ENCODE measurements at places on chromosomes 1 and 21.

DNA sequence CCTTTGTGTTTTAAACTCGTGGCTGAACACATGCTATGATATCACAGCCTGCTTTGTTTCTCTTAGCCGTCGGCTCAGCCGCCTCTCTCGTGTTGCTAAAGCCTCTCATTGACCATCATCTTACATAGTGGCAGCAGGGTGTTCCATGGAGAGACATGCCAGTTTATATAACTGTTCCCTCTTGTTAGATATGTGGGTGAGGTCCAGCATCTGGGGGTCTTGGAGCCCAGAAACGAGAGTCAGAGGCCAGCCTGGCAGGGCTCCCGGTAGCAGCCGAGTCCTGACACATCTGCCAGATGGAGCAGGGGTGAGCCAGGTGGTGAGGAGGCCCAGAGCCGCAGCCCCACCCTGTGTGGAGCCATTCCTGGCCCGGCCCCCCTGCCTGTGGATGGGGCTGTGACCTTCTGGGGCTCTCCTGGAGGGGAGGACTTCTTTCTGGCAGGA lies 11.9 kb downstream of the PODN start:
- no peak for DNase-seq

GRCh38 chr1:153779781-153780541 lies 4.8 kb downstream of the SLC27A3 start:
- no peak for DNase-seq

- DNase-seq, result peak; percentile 16
These were observed 110.4 kb downstream of the PPIAL4G start for GRCh38 chr1:148372731-148373130.

- no peak for DNase-seq
These were observed 24.2 kb downstream of the ENO1 start for GRCh38 chr1:8854240-8854639.

DNA sequence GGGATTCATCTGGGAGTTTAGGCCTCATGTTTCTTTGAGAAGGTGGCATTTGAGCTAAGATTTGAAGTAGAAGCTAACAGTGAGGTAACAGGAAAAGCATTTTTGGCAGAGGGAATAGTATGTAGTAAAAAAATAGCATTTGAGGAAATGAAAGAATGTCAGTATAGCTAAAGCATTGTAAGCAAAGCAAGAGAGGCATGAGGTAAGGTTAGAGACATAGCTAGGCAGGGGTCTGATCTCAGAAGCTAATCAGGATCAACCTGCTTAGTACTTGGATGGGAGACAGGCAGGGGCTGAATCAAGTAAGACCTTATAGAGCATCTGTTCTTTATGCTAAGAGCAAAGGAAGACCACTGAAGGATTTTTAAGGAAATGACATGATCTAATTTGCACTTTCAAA lies 4.0 kb downstream of the POLR3C start:
- DNase-seq, result no peak

- DNase-seq, result no peak
These were observed 469.6 kb downstream of the NPHP4 start for GRCh38 chr1:5522531-5523145.

- DNase-seq, result no peak
These were observed 44.4 kb downstream of the COLGALT2 start for GRCh38 chr1:183993132-183993531.

- DNase-seq, result no peak
These were observed 28.0 kb upstream of the SFPQ start for GRCh38 chr1:35220976-35221375.

GRCh38 chr1:234605983-234606783 lies 3.8 kb downstream of the IRF2BP2 start:
- DNase-seq, result no peak

- DNase-seq, result no peak
These were observed 29.0 kb upstream of the NTPCR start for GRCh38 chr1:232921381-232921780.

GRCh38 chr1:112247961-112248360 lies 148.1 kb upstream of the CTTNBP2NL start:
- DNase-seq, result no peak

DNA sequence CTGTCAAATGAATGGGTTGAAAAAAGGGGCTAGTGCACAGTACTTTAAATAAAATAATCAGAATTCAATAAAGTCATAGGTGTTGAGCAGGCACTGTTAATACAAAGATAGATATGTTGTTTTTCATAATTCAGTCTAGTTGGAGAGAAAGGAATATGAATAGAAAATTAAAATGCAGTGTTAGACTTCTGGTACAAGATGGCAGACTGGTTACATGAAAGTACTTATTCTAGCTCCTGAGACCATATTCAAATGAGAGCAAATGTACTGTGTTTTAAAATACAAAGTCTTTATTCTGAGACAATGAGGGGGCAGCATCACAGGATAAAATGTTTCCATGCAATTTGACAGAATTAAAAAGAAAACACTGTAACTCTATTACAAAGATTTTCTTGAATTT lies 542.1 kb downstream of the COL11A1 start:
- DNase-seq, result no peak

DNA sequence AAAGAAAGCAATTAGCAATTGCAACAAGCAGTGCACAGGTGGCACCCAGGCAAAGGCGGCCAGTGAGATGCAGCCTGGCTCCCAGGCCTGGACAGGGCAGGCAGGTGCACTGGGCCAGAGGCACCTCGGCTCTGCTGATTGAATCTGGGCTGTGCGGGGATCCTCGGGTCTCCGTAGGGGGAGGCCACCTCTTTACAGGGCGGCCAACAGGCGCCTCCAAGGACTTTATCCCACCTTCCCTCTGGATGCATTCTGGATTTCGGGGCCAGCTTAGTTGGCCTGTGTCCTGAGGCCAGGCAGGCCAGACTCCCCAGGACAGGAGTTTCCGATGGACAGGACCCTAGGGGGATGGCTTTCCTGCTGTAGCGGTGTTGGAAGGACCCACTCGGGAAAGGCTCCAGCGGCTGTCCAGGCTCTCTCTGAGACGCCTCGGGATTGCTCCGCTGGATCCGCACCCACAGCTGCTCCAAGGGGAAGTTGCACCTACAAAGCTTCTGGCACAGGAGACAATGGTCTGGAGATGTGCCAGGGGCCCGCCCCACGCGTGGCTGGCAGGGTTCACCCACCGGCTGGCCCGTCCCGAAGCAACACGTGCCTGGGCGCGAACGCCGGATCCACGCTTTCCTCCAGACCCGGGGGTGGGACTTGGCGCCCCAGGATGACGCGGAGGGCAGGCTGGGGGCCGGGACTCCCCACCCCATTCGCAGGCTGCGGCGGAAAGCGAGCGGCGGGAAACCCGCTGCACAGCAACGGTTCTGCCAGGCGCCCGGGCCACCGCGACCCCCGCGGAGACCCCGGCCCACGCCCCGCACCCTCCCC lies 810 bp downstream of the SLC19A1 start:
- DNase-seq, result peak; percentile 67

DNA sequence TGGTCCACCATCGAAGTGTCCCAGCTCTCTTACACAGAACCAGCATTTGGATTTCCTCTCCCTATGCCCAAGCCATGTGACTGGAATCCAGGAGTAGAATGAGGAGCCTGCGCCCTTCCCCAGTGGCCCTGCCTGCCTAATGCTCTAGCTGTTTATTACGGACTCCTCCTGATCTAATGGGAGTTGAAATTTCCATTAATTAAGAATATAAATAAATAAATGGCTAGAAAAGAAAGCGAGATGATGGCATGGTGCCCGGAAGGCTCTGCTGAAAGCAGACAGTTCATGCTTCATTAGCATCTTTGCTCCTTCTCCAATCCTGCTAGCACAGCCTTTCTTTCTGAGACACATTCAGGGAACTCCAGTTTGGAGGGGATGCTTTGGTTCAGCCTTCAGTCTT lies 216.2 kb downstream of the SEC16B start:
- DNase-seq, result no peak

DNA sequence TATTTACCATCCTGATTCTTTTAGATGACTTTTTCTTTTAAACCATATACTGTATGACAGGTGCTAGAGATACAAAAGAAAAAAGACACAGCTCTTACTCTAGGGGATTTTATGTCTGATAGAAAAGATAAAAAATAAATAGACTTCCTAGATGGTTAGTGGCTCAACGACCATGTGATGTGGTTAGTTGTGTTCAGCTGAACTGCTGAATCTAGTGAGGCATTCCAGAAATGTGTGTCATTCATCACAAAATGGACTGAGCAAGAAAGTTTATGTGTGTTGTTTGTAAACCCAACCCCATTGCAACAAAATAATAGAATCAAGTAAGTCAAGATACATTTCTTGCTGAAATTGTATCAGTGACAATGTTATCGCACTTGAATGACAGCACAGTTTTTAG lies 205.8 kb upstream of the LYPLAL1 start:
- DNase-seq, result no peak

- DNase-seq, result no peak
These were observed 14.9 kb upstream of the MGST3 start for GRCh38 chr1:165616054-165616612.

- DNase-seq, result no peak
These were observed 52.9 kb downstream of the ACBD3 start for GRCh38 chr1:226133504-226134123.

DNA sequence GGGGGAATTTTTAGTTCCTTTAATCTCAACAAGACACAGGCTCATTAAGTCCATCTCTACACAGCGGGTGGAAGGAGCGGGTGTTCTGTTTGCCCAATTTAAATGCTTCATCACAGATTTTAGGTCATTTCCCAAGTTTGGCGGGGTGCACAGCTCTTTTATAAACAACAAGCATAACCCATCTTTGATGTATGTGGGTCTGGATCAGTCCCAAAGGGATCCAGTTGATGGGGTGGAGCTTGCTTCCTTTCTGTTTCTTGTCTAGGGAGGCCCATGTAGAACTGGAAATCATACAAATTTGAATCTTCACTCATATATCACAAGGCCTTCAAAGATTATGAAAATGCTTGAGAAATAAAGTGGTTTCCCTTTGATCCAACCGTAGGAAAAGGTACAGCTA lies 140.5 kb upstream of the C8B start:
- DNase-seq, result no peak

DNA sequence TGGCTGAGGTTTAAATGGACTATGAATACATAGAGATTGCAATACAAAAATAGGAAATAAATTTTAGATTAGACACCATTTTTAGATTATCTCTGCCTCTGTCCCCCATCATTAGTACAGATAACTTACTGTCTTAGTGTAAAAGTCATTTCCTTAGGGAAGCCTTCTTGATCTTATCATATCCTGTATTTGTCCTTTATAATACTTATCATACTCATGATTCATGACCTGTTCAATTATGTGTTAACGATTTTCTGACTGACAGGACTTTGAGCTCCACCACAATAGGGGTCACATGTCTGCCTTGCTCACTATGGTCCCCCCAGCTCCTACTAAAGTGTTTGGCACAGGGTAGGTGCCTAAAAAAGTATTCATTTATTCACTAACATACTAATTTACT lies 14.6 kb downstream of the TEX38 start:
- DNase-seq, result no peak

GRCh38 chr21:40471103-40471502 lies 375.9 kb downstream of the DSCAM start:
- no peak for DNase-seq

GRCh38 chr1:34924759-34925555 lies 4.5 kb downstream of the DLGAP3 start:
- no peak for DNase-seq

- no peak for DNase-seq
These were observed 131.4 kb downstream of the MRPS6 start for GRCh38 chr21:34204481-34205439.

DNA sequence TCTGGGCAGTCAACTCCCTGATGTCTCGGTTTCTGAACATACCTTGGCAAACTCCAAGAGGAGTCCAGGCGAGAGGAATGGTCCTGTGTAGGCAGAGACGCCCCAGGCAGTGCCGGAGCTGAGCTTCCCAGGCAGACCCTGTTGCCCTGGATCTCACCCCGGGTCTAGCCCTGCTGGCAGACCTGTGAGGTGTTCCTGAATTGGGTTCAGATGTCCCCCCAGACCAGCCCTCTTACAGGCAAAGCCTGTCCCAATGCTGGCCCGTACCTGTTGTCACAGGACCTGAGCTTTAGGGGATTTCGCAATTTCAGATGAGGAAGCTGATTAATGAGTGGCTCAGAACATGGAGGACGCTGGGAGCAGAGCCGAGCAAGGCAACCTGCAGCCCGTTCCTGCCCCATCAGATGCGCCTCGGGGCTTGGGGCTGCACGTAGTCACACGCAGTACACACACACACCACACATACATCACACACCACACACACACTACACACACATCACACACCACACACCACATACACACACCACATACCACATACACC lies 38.5 kb upstream of the PDE9A start:
- peak; percentile 34 for DNase-seq

DNA sequence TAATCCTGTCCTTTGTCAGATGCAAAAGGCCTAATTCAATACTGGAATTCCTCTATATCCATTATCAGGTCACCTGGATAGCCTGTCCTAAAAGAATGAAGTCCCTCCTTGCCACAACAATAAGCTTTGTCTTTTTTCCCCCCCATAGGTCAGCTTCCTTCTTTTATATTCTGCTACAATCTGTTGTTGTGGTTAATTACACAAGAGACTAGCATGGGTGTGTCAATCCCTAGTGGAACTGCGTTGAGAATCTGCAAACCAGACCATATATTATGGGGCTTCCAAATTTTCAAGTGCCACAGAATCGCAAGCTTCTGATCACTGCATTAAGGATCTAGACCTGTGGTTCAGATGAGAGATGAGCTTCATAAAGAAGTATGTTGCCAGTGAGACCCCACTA lies 349.6 kb downstream of the SMYD3 start:
- DNase-seq, result no peak

DNA sequence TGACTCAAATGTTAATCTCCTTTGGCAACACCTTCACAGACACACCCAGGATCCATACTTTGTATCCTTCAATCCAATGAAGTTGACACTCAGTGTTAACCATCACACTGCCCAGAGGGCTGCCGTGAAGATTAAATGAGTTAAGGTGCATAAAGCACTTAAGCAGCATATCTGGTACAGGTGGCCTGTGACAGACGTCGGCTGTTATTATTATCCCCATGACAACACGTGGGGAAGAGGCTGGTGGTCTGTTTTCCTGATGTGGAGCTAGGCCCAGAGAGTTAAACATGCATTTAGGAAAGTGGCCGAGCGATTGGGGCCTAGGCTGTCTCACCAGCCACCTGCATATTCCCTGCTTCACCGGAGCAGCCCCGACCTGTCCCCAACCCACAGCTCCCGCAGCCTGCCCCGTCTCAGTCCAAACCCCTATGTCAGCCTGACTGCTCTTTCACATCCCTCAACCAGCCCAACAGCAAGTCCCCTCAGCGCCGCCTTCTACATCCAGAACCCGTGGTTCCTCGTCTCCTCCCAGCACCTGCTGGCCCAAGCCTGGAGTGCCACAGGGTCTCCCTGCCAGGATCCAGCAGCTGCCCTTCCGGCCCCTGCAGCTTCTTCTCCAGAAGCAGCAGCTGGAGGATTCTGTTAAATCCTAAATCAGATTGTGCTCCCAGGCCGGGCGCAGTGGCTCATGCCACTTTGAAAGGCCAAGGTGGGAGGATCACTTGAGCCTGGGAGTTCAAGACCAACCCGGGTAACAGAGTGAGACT lies 77.9 kb downstream of the FBXO2 start:
- DNase-seq, result no peak
